ENCODE measurements at places on chromosomes 2 and 18.

GRCh38 chr2:139685090-139685983 is 905.1 kb upstream of the NXPH2 start:
- DNase-seq, result no peak

DNA sequence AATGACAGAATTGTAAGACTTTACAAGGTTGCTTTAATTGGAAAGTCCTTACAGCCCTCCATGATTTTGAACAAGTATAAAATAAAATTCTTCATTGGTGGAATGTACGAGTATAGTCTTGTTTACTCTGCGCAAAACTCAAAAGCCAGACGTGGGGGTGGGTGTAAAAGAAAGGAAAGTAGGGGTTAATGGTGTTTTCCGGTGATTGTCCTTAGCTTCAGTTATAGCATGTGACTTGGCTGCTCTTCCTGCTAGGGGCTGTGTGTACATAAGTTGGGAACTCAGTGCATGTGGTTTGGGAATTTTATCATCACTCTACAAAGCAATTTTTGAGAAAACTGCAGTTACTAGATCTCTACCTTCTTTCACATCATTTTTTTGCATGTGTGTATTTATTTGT is 82.4 kb upstream of the CAVIN2 start:
- no peak for DNase-seq

GRCh38 chr18:46623541-46623940 is 33.5 kb downstream of the LOXHD1 start:
- peak; percentile 14 for DNase-seq

GRCh38 chr2:215636816-215637215 is 200.9 kb upstream of the FN1 start:
- no peak for DNase-seq

- no peak for DNase-seq
Measured at GRCh38 chr2:26438526-26438925, 36.8 kb downstream of the DRC1 start.

DNA sequence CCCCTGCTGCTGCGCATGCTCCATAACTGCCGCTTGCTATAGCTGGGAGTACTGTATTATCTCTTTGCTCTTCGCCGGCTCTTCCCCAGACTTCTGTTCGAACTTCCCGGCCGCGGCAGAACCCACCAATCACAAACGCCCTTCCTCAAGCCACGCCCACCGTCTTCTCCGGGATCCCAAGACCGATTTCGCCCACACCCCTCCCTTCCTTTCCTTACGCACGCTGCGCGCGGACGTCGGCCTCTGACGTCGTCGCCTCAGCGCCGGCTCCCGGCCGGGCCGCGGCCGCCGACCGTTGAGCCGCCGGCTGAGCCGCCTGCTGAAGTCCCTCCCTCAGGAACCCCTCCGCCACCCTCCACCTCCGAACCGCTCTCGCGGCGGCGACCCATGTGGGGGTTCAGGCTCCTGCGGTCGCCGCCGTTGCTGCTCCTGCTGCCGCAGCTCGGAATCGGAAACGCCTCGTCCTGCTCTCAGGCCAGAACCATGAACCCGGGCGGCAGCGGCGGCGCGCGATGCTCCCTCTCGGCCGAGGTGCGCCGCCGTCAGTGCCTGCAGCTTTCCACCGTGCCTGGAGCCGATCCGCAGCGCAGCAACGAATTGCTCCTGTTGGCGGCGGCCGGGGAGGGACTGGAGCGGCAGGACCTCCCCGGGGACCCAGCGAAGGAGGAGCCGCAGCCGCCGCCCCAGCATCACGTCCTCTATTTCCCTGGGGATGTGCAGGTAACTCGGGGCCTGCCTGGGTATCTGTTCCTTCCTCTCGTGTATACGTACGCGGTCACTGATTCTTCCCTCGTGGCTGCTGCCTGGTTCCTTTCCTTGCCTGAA is at the start of gene C2orf69:
Gene C2orf69 (plus strand): TSS at position 242 of the 825 bp plus-strand sequence. CDS start 146 bp downstream, at position 388.
- DNase-seq, result peak; percentile 97

DNA sequence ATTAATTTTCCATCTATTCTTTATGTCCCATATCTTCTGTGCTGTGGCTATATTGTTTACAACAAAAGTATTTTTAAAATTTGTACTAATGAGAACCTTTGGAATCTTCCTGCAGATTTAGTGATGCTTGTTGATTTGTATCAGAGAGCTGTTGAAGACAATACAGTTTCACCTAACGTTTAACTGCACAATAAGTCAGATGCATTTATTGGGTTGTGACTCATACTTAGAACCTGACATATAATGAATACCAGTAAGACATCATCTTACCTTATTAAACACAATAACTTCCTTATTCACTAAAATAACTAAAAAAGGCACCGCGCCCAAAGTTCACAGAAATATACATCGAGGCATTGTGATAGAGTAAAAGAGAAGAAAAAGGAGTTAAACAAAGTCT is 43.8 kb upstream of the IL1R1 start:
- no peak for DNase-seq

GRCh38 chr18:681985-682384 is 24.5 kb downstream of the TYMS start:
- peak; percentile 100 for DNase-seq

GRCh38 chr18:28846958-28847357 is 670.0 kb upstream of the CDH2 start:
- DNase-seq, result no peak

- no peak for DNase-seq
Measured at GRCh38 chr2:119864318-119864717, 104.6 kb downstream of the PTPN4 start.

- peak; percentile 77 for DNase-seq
Measured at GRCh38 chr18:77133835-77134496, 1.4 kb upstream of the MBP start.

- DNase-seq, result no peak
Measured at GRCh38 chr2:129901754-129902415, 77.6 kb upstream of the RAB6C start.

DNA sequence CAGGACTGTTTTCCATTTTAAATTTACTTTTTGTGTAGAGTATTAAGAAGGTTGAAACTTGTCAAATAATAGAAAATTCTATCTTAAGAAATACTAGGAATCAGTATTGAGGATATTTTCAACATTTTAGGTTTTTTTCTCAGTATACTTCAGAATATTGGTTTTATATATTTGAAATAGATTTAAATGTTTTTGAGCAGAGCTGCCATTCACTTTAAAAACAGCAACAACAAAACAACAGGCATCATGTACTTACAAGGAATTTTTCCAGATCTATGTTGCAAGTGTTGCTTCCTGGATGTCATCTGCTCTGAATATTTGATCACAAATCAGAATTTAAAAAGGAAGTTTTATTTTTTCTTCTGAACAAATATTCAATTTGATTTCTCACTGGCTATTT is 84.4 kb downstream of the DCDC2C start:
- no peak for DNase-seq

DNA sequence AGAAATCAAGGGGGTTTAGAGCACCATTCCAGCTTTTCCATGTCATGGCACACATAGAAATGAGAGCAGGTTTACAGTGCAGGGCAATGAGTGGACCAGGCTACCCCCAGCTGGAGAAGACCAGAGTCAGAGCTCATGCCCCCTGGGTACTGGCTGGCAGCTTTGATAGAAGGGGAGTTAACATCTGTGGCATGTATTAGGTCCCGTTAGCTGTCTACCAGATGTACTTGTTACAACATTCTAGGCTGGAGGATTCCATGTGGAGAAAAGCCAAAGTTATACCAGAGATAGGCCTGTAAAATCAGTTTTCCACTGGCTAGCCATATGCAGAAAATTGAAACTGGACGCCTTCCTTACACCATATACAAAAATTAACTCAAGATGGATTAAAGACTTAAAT is 109.2 kb downstream of the CCDC85A start:
- no peak for DNase-seq

DNA sequence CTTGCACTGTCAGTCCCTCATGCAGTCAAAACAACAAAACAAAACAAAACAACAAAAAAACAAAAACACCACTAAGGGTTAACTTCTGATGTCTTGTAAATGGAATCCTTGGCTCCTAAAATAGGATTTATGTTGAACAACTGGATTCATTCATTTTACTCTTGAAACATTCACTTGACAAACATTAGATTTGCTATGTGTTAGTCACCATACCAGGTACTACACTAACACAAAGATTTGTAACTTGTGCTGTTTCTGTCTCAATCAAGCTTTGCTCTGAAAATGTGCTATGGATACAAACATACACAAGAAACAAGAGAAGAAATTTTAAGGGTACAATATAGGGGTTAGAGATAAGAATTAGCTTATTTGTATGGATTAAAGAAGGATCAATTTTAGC is 812.8 kb downstream of the LRP1B start:
- no peak for DNase-seq

DNA sequence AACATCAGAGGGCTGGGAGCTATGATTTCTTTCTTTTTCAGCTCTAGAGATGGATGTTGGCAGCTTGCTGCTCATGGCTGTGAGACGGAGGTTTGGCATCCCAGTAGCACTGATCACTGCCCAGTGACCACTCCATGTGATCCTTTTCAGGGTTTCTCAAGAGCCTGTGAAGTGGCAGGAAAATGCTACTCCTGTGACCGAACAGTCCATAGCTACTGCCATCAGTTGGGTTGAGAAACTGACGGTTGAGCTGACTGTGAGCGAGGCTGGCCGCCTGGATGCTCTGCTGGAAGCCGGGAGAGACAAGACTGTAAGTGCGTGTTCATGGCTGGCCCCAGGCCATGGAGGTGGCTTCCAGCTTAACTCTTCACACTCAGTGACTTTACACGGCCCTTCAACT is 34.2 kb downstream of the VWA3B start:
- DNase-seq, result no peak

DNA sequence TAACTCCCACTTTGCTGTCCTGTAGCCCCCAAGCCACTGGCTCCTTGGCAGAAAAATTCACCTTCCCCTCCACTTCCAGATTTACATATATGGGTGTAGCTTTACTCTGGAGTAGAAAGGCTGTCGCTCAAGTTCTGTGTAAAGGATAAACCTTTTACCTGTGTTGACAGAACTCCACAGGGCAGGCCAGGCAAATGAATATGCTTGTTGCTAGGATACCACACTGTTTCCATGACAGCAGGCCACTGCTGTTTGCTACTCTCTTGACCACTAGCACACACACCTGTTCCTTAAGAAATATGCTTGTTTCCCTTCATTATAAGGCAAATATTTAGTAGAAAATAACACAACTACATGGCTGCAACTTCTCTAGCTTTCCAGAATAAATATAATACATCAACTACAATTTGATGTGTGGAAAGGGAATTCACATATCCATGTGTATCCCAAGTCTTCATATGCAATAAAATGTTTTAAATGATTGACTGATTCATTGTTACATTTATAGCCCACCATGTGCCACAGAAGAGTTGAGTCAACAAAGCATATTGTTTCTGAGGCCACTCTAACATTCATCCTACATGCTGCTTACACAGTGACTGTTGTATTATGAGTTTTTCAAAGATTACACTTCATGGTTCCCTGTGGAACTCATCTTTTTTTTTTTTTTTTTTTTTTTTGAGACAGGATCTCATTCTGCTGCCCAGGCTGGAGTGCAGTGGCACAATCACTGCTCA is 56.2 kb upstream of the ROCK1 start:
- no peak for DNase-seq

DNA sequence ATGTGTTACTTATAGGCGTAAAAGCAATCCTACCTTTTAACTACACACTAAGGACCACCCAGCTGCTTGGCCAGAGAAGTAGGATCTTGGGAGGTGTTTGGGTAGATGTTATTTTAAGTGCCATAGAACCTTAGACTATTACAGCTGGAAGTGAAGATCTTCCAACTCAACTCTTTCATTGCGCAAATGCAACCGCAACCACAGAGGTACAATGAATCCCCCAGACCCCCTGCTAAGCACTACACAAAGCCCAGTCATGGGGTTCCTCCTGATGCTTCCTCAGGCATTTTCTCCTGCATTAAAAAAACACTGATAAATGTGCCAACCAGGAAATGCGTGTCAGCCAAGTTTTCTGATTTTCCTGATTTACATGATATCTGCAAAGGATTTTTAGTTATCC is 246.0 kb downstream of the LRRTM1 start:
- no peak for DNase-seq

GRCh38 chr2:102915128-102915527 is 153.3 kb downstream of the TMEM182 start:
- no peak for DNase-seq

GRCh38 chr2:225019105-225019504 is 23.2 kb downstream of the DOCK10 start:
- no peak for DNase-seq

GRCh38 chr2:31269087-31269486 is 35.1 kb downstream of the EHD3 start:
- DNase-seq, result no peak

GRCh38 chr2:220504938-220505503 is 877.6 kb downstream of the SLC4A3 start:
- no peak for DNase-seq

DNA sequence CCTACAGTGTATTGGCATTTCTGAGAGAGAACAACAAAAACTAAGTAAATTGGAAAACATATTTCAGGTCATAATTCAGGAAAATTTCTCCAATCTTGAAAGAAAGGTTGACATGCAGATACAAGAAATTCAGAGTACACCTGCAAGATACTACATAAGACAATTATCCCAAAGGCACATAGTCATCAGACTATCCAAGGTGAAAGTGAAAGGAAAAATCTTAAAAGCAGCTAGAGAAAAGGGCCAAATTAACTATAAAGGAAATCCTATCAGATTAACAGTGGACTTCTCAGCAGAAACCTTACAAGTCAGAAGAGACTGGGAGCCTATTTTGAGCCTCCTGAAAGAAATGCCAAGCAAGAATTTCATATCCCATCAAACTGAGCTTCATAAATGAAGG is 449.0 kb upstream of the MMADHC start:
- DNase-seq, result no peak

GRCh38 chr2:121707920-121708361 is 28.7 kb downstream of the NIFK start:
- DNase-seq, result no peak

DNA sequence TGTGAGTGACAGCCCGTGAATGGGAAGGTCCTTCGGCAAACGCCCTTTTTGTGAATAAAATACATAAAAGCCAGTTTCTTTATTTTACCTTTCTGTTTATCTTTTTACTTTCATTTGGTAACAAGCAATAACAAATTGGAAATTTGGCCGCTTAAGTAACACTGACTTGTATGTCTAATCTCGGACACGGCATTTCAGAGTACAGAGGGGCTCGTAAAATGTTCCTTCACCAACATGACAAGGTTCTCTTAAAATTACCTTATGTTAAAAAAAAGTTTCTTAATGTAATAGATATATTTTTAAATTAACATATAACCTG is 558 bp upstream of the NEMP2 start:
- no peak for DNase-seq

GRCh38 chr2:203648273-203648672 is 58.2 kb upstream of the CD28 start:
- DNase-seq, result no peak
